ENCODE measurements at places on chromosomes 4 and X. TPM values are rescaled to one million over a fixed set of nuclear protein-coding genes. Genes with fewer than 3 reads are reported as not detected.

Gene AKAP14
- total RNA-seq: not detected

Gene DCAF12L2
- under 0.01 TPM for total RNA-seq

Gene GPR119
- not detected for total RNA-seq

Gene HTT
- total RNA-seq: 22.6 TPM

Gene RTL5
- 1.6 TPM for total RNA-seq

Gene CXorf49
- not detected for total RNA-seq

Gene UGT2B17
- not detected for total RNA-seq

Gene CT45A5
- not detected for total RNA-seq

Gene GJB1
- total RNA-seq: not detected
